ENCODE measurements at places on chromosomes 6 and 20.

GRCh38 chr20:61855286-61855685, 210.4 kb downstream of the TAF4 start:
- H3K27me3 ChIP-seq, result no peaks in the 10 kb centered on the region
- no peak overlapping the region for H3K4me3 ChIP-seq
- no peak overlapping the region for H3K27ac ChIP-seq
- H3K4me1 ChIP-seq, result no peaks in the 10 kb centered on the region

DNA sequence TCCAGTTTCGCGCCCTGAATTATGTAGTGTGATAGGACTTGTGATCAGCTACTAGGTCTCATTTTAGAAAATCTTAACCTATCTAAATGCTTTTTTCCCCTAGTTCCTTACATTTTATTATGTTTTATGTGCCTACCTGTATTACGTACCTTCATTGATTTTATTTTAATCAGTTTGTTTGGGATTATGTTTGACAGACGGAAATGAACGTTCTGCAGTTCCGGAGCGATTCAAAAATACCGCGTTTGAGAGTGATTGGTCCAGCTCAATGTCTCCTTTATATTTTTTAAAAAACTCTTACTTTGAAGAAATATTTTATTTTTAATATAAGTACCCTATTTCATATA, 114.3 kb upstream of the BTN3A2 start:
- H3K4me3 ChIP-seq, result peak overlapping the region; percentile 43
- no peaks in the 10 kb centered on the region for H3K27me3 ChIP-seq
- H3K36me3 ChIP-seq, result no peaks in the 10 kb centered on the region
- H3K4me1 ChIP-seq, result no peaks in the 10 kb centered on the region
- DNase-seq, result no peak
- peak overlapping the region; percentile 65 for H3K27ac ChIP-seq

- no peaks in the 10 kb centered on the region for H3K36me3 ChIP-seq
- DNase-seq, result no peak
These were observed 3.1 kb downstream of the ZUP1 start for GRCh38 chr6:116665464-116665863.

- no peaks in the 10 kb centered on the region for H3K27me3 ChIP-seq
- no peak overlapping the region for H3K27ac ChIP-seq
These were observed 80.2 kb downstream of the AFDN start for GRCh38 chr6:167906899-167907298.

DNA sequence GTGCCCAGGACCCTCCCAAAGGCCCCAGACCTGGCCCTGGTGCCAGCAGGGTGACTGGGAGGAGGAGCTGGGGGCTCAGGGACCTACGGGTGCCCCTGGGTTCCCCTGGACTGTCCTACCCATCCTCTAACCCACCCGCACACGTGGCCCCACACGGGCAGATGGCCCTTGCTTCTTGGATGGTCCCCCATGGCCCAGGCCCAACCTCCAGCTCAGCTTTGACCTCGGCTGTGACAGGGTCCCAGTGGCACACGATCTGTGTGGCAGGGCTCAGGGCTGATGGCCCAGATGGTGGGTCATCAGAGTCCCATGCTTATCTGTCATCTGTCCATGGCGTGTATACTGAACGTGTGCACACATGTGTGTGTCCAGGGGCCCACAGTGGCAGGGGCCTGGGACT, 4.0 kb downstream of the NTSR1 start:
- peaks cover 24% of the 10 kb centered on the region for H3K27me3 ChIP-seq
- no peak for DNase-seq
- no peak overlapping the region for H3K27ac ChIP-seq
- no peaks in the 10 kb centered on the region for H3K4me1 ChIP-seq
- H3K4me3 ChIP-seq, result no peak overlapping the region

GRCh38 chr6:32462609-32463008, 22.9 kb downstream of the HLA-DRA start:
- DNase-seq, result no peak
- H3K36me3 ChIP-seq, result no peaks in the 10 kb centered on the region
- no peaks in the 10 kb centered on the region for H3K4me1 ChIP-seq

DNA sequence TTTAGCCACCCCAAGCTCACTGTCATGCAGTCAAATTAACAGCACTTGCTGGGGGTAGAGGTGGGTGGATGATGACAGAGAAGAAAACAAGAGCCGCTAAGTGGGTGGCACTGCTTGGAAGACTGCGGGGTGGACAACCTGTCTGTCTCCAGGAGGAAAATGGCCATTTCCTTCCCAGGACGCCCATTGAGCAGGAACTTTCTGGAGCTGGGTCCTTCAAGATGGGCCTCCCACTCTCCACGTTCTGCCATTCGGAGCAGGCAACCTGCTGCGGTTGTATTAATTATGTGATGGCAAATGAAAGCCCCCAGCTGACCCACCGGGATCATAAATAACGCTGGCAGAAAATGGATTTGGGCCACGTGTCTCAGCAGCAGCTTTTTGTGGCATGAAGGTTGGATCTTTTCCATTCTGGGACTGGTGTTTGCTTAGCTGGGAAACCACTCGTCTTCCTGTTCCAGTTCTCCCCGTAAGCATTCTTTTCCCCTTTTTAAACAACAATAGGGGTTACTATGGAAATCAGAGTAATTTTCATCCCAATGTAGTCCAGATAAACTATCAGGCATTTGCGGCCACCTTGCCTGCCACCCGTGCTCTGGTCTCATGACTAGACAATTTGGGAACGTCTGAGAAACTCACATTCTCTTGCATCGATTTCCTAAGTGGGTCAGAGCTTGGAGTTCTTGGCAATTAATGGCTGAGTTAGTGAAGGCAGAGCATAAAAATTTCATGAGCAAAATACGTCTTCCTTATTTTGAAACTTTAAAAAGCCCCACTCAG, 215.5 kb downstream of the ANKRD60 start:
- peaks cover 53% of the 10 kb centered on the region for H3K4me1 ChIP-seq
- no peak overlapping the region for H3K4me3 ChIP-seq
- no peaks in the 10 kb centered on the region for H3K27me3 ChIP-seq
- H3K36me3 ChIP-seq, result no peaks in the 10 kb centered on the region
- no peak for DNase-seq

- no peaks in the 10 kb centered on the region for H3K36me3 ChIP-seq
- peaks cover 4% of the 10 kb centered on the region for H3K4me1 ChIP-seq
- H3K4me3 ChIP-seq, result no peak overlapping the region
- DNase-seq, result no peak
- no peaks in the 10 kb centered on the region for H3K27me3 ChIP-seq
These were observed 31.6 kb upstream of the RNF24 start for GRCh38 chr20:4046926-4047325.

DNA sequence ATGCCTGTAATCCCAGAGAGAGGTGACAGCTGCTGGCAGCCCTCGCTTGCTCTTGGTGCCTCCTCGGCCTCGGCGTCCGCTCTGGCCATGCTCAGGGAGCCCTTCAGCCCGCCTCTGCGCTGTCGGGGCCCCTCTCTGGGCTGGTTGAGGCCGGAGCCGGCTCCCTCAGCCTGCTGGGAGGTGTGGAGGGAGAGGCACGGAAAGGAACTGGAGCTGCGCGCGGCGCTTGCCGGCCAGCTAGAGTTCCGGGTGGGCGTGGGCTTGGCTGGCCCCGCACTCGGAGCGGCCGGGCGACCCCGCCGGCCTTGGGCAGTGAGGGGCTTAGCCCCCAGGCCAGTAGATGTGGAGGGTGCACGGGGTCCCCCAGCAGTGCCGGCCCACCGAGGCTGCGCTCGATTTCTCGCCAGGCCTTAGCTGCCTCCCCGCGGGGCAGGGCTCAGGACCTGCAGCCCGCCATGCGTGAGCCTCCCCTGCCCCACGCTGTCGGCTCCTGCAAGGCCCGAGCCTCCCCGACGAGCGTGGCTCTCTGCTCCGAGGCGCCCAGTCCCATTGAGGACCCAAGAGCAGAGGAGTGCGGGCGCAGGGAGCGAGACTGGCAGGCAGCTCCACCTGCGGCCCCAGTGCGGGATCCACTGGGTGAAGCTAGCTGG, 34.6 kb downstream of the C6orf52 start:
- peak overlapping the region; percentile 35 for H3K4me3 ChIP-seq
- DNase-seq, result no peak
- no peak overlapping the region for H3K27ac ChIP-seq
- H3K4me1 ChIP-seq, result no peaks in the 10 kb centered on the region

DNA sequence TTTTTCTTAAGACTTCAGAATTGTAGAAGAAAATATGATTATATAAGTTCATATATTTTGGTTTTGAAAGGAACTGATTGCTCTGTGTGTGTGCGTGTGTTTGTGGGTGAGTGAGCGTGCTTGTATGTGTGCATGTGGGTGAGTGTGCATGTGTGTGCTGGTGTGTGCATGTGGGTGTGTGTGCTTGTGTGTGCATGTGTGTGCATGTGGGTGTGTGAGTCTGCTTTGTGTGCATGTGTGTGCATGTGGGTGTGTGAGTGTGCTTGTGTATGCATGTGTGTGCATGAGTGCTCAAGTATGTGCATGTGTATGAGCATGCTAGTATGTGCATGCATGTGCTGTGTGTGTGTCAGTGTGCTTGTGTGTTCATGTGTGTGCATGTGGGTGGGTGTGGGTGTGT, 238.5 kb downstream of the CDC5L start:
- no peak for DNase-seq
- no peak overlapping the region for H3K27ac ChIP-seq
- H3K36me3 ChIP-seq, result no peaks in the 10 kb centered on the region
- H3K27me3 ChIP-seq, result no peaks in the 10 kb centered on the region
- no peaks in the 10 kb centered on the region for H3K4me1 ChIP-seq

DNA sequence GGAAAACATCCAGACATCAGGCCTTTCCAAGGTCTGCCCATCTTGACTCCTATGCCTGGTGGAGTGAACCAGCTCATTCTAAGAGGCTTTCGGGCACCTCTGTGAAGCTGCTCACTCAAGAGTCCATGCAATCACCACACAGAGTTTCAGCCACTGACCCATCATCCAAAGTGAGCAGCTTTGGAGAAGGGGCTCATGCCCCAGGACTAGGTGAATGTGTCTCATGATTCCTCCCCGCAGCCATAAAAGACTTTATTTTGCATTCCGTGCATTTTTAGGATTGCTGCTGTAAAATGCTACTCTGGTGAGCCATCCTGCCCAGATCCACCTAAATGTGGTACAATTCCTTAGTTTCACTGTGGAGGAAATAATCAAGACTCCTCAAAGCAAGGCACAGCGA, 44.5 kb upstream of the EZR start:
- no peak for DNase-seq
- H3K36me3 ChIP-seq, result no peaks in the 10 kb centered on the region
- H3K4me3 ChIP-seq, result no peak overlapping the region
- H3K4me1 ChIP-seq, result no peaks in the 10 kb centered on the region
- no peak overlapping the region for H3K27ac ChIP-seq
- H3K27me3 ChIP-seq, result no peaks in the 10 kb centered on the region

- H3K27me3 ChIP-seq, result no peaks in the 10 kb centered on the region
- no peak overlapping the region for H3K27ac ChIP-seq
These were observed 9.0 kb upstream of the TULP4 start for GRCh38 chr6:158303210-158303731.

DNA sequence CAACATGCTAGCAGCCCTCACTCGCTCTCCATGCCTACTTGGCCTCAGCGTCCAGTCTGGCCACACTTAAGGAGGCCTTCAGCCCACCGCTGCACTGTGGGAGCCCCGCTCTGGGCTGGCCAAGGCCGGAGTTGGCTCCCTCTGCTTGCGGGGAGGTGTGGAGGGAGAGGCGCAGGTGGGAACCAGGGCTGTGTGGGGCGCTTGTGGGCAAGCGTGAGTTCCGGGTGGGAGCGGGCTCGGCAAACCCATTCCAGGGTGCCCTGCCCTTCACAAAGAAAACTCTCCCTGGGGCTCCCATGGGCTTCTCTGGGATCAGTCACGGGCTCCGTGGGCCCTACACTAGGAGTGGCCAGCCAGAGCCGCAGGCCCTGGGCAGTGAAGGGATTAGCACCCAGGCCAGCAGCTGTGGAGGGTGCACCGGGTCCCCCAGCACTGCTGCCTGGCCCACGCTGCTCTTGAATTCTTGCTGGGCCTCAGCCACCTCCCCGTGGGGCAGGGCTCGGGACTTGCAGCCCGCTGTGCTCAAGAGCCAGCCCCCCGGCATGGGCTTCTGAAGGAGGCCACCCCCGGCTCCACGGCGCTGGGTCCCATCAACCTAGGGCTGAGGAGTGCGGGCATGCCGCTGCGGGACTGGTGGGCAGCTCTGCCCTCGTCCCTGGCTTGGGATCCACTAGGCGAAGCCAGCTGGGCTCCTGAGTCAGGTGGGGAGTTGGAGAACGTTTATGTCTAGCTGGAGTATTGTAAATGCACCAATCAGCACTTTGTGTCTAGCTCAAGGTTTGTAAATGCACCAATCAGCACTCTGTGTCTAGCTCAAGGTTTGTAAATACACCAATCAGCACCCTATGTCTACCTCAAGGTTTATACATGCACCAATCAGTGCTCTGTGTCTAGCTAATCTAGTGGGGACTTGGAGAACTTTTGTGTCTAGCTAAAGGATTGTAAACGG, 273.6 kb upstream of the SULF2 start:
- H3K27ac ChIP-seq, result no peak overlapping the region
- no peaks in the 10 kb centered on the region for H3K4me1 ChIP-seq
- no peaks in the 10 kb centered on the region for H3K36me3 ChIP-seq
- DNase-seq, result no peak

- peak overlapping the region; percentile 55 for H3K4me3 ChIP-seq
- no peaks in the 10 kb centered on the region for H3K27me3 ChIP-seq
- no peak for DNase-seq
- no peaks in the 10 kb centered on the region for H3K36me3 ChIP-seq
- peak overlapping the region; percentile 82 for H3K27ac ChIP-seq
These were observed 374 bp upstream of the ABCC10 start for GRCh38 chr6:43426928-43427405.

DNA sequence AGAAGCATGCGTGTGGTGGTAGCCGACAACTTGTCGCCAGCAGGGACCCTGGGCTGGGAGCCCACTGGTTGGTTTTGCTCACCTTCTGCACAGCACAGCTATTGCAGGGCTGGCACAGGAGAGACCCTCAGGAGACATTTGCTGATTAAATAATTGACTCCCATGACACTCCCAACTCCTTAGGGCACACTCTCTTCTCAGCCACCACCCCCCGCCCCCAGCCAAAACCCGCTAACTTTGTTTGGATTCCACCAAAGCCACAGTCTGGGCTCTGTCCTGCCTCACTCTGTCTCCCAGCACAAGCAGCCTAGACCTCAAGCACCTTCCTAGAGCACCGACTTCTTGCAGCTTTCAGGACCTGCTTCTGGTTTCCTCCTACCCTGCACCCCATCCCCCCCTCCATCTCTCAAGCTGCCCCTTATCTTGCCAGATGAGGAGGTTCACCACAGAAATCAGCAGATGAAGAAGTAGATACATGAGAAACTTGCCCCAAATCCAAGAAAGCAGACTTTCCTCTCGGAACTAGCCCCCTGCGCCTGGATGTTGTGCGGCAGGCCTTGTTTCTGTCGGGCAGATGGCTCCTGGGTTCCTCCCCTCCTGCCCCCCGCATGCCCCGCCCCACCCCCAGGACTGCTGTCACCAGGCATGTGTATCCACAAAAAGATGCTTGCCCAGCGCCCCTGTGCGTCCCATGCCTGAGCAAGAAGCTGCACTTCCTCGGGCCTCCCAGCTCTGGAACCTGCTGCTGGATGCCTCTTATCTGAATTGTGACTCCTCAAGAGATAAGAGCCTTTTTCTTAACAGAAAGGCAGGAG, 35.0 kb upstream of the CD93 start:
- no peak overlapping the region for H3K4me3 ChIP-seq
- peaks cover 32% of the 10 kb centered on the region for H3K4me1 ChIP-seq
- H3K27ac ChIP-seq, result no peak overlapping the region
- DNase-seq, result no peak
- no peaks in the 10 kb centered on the region for H3K36me3 ChIP-seq

- H3K27me3 ChIP-seq, result no peaks in the 10 kb centered on the region
- no peaks in the 10 kb centered on the region for H3K36me3 ChIP-seq
- H3K4me3 ChIP-seq, result peak overlapping the region; percentile 58
- H3K27ac ChIP-seq, result peak overlapping the region; percentile 91
- peaks cover 31% of the 10 kb centered on the region for H3K4me1 ChIP-seq
These were observed 572 bp downstream of the ZNF341 start for GRCh38 chr20:33732166-33732970.
